ENCODE measurements at places on chromosomes 2 and 18.

DNA sequence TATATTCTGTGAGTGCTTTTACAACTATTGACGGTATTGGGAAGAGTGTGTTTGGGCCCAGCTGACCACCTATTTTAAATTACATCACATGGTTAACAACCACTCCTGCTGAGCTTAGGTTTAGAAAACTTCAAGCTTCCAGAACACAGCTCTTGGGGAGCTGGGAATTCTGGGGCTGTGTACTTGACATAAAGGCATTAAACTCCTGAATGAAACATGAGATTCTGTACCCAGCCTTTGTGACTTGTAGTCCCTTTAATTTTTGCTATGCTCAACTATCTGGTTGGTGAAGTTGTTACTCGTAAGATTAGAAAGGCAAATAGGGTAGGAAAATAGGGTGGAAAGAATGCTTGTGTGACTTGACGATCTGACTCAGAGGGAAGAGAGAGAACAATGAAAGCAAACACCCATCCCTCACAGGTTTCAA, 66.9 kb downstream of the LTBP1 start:
- DNase-seq: no peak

DNA sequence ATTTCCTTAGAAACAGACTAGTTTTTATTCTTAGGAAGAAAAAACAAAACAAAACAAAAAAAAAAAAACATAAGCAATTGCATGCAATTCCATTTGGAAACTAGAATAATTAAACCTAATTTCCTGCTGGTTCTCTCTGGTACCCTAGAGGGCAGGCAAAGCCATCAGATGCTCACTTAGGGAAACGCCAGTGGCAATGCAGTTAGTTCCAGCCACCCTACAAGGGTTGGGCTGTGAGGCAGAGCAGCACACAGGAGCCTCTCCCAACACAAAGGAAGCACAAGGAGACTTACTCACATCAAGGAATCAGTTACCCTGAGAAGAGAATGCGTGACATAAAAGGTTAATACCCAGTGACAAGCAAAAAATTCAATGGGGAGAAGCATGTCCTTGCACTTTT, 28.8 kb downstream of the CCDC93 start:
- DNase-seq: no peak

- DNase-seq: no peak
These were observed 773 bp downstream of the MBP start for GRCh38 chr18:77131652-77132368.

DNA sequence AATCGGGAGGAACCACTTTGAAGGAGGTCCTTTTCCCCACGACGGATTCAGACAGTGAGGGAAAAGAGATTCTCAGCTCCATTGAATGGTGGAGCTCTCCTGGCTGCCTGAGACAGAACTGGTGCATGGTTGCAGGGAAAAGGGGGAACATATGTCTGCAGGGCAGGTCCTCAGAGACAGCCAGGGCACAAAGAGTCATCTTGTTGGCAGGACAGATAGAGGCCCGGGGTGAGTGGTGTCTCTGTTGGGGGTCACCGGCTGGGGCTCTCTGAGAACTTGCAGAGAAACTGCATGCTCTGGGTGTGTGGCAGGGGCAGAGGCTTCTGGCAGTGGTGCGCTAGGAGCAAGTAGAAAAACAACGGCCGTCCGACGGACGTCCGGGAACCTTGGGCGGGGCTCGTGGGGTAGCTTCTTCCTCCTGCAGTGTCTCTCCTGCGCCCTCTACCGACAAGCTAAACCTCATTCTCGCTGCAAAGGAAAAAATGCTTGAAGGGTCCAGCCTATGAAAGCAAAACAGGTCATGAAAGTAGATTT, 94.3 kb downstream of the CDCA7 start:
- peak; percentile 8 for DNase-seq

DNA sequence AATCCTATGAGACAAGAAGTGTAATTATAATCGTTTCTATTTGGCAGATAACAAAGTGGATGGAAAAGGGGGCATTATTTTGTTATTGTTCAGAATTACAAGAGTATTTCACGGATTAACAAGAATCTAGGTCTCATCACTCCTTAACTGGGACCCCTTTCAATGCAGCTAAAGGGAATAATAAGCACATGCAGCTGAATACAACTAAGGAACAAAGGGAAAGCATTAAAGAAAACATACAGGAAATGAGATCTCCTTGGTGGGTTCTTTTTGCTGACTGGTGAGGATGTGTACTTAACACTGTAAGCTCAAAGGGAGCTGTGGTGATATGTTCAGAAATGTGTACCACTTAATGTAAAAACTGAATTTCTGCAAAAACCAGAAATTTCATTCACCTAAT, 140.5 kb upstream of the WDSUB1 start:
- no peak for DNase-seq
